ENCODE measurements at places on chromosomes 4 and X.

DNA sequence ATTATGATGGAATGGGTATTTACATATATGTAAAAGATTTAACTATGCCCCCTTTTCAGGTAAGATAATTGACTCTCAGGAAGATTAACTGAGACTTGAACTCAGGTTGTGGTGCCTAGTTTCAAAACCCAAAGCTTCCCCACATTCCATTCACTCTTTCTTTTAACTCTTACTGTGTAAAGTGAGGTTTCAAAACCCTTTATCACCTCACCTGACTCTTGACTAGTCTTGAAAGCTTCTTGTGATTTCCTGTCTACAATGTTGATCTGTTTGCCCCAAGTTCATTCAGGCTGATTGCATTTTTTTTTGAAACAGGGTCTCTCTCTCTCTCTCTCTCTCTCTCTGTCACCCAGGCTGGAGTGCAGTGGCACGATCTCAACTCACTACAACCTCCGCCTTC lies 40.5 kb upstream of the RAPGEF2 start:
- DNase-seq: no peak

- no peak for DNase-seq
These were observed 144.3 kb downstream of the RTL3 start for GRCh38 chrX:78514852-78515251.

DNA sequence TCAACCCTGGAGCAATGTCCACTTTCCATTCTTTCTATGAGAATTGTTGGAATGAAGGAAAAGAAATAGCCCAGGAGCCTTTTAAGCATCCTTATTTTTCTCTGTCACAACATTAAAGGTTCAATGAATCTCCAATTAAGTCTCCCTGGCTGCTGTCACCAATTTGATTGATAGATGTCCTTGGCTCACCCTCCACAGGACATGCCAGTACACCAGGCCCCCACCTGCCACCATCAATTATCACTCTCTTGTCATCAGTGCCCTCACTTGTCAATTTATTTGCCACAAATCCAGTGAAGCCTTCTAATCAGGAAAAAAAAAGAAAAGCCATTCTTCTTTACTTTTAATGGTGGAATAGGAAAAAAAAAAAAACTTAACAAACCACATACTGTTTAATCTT lies 453.6 kb downstream of the CENPC start:
- no peak for DNase-seq

DNA sequence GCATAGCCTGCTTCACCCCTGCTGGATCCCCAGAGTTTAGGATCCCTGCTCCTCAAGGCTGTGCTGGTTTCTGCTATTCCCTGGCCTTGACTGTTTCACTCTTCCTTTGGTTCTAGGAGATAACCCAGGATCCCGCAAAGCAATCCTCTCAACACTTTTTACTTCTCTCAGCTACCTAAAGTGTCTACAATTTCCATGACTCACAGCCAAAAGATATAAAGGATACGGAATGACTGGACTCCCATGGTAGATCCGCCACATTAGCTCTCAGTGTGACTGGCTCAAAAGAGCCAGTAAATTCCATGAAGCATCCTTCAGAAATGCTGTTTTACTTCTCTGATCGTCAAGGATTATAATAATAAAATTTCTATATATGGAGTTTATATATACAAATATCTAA lies 66.3 kb upstream of the TMEM164 start:
- no peak for DNase-seq

DNA sequence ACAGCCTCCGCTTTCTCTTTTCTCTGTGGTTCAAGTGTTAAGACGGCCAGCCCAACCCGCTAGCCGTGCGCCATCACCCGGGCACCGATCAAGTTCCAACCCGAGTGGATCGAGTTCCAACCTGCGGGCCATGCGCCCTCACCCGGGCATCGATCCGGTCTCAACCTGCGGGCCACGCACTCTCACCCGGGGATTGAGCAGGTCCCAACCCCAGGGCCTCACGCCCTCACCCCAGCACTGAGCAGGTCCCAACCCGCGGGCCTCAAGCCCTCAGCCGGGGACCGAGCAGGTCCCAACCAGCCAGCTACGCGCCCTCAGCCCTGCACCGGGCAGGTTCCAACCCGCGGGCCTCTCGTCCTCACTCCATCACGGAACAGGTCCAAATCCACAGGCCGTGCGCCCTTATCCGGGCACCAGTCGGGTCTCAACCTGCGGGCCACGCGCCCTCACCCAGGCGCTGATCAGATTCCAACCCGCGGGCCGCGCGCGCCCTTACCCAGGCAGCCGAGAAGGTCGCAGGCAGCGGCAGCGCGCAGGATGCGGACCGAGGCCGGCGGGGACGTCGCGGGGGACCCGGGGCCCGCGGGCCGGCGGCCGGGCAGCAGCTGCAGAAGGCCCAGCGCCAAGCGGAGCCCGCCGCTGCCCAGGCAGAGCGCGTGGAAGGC lies 443 bp downstream of the GPR143 start:
- DNase-seq: no peak

GRCh38 chr4:54745031-54745770 lies 87.4 kb downstream of the KIT start:
- DNase-seq: no peak

DNA sequence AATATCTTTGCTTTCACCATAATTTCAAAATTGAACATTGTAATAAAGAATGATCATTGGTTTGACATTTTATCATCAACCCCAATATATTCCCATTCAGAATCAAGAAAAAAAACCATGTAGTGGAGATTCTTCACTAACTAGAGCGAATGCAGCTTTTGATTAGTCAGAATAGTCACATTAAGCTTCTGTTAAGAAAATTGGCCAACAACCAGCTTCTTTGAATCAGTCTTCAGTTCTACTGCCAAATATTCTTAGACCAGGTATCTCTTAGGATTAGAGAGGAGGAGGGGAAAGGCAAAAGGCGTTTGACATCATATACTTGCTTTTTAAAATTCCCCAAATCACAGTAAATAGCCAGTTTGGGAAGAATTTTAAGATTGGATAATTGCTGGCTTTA lies 22.2 kb upstream of the TBC1D8B start:
- DNase-seq: no peak

DNA sequence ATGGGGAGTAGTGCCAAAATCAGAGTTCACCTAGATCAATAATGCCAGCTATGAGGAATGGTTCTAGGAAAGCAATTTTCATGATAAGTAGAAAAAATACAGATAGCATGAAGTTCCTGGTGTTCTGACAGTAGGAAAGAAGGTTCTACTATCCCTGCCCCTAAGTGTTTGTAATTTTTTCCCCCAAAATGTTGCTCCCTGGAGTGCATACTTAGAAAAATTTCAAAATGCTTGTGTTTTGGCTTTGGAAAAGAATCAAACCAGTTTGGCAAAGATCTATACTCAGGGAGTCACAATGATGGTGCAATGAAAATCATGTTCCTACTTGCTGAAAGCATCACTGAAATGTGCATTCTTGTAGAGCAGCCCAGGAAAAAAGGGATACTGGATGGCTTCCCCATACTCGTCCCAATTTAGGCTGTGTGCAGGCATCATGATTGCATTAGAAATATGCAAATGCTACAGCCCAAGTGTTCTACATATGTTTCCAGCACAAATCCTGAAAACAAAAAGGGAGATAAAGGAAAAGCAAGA lies 74.7 kb downstream of the LPAR4 start:
- DNase-seq: no peak

DNA sequence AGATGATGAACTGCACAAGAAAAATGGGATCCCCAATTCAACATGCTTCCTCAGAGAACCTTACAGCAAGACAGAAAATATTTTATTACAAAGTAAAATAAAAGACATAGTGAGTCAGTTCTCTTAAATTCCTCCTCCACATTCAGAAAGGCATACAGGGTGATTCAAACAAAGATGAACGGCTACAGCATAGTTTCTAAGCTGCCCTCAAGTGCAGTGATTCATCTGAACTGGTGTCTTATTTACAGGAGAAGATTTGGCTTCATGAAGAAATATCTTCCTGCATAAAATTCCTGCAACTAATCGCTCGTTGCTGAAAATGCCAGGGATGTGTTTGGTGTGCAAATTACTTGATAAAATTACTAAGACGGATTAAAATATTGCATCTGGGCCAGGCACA lies 103.6 kb downstream of the PRKX start:
- no peak for DNase-seq

GRCh38 chr4:55272589-55272988 lies 73.5 kb upstream of the SRD5A3 start:
- no peak for DNase-seq

DNA sequence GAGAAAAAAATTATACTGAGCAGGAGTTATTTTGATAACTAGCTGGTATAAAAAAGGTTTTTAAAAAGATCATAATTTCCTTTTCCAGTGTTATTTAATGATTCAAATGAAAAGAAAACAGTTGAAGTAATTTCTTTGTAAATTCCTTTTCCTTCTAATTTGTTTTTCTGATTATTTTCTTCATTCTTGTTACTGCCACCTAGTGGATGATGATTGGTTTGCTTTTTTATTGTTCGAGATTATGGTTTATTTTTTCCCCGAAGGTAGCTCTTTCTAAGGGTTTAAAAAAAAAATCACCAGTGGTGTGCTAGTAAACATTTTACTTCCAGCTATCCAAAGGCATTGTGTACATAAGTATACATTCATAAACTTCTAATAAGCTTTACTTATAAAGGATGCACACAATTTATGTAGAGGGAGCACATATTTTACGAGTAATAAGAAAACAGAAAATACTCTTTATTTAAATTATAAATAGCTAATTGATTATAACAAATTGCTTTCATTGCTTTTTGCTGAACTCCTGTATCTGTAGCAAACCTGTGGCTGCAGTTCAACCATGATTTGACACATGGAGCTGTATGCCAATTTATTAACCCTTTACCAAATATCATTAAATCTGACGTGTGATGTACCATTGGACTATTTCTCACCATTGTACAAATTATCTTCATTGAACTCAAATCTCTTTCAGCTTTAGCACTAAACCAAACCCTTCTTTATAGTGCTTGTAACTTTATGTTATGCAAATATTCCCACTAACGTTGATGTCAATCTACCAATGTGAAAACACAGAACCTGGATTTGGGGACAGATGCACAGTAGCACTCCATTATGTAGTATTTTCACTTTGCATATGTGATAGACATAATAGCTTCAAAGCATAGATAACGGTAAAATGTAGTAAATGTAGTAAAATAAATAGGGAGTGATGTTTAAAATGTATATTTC lies 97.8 kb upstream of the ANK2 start:
- DNase-seq: no peak

GRCh38 chrX:88425739-88426138 lies 321.3 kb upstream of the CPXCR1 start:
- DNase-seq: peak; percentile 4

GRCh38 chr4:86508436-86508835 lies 85.7 kb upstream of the PTPN13 start:
- no peak for DNase-seq

DNA sequence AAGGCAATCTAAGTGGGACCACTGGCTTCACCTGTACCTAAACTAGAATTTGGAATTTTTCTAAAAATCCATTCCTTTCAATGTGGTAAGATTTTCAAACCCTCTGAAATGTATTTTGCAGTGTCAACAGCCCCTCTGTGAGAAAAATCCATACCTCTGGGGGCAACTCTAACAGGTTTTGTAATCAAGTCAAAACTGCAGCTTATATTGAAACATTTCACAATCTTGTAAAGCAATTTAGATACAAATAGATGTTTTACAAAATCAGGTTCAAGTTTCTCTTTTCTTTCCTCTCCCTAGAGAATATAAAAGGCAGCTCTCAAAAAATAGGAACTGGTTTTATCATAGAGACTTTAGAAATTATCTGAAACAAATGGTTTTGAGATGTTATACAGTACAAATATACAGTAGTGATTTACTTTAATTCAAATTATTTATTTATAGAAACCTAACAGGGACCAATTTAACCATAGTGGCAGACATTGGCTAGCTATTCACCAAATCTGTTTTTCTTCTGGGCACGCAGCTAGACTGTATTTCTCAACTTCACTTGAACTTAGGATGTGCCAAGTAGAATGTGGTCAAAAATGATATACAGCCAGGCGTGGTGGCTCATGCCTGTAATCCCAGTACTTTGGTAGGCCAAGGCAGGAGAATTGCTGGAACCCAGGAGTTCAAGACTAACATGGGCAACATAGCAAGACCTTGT lies 36.3 kb upstream of the SPINK2 start:
- DNase-seq: no peak

DNA sequence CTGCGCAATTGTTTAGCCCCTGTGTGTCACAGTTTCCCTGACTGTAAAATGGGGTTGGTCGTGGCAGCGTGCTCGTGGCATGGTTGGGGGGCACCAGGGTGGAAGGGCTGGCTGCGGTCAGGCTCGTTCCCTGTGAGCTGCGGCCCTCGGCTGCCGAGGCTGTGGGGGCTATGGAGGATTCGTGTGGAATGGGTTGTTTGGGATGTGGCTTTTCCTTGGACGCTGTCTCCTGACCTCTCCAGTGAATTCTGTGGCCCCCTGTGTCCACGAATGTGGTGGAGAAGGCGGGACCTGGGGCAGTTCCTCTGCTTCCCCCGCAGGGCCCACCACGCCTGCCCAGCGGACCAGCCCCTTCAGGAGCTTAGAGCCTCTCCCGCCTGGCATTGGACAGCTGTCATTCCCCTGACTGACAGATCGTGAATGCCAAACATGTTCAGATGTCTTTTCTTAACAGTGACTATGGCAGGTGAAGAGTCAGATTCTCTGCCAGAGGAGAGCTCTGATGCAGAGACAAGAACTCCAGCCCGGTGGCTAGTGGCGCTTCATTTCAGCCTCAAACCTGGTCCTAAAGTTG lies 17.2 kb upstream of the HGFAC start:
- DNase-seq: no peak

GRCh38 chr4:17204908-17205307 lies 306.5 kb upstream of the LDB2 start:
- DNase-seq: no peak

DNA sequence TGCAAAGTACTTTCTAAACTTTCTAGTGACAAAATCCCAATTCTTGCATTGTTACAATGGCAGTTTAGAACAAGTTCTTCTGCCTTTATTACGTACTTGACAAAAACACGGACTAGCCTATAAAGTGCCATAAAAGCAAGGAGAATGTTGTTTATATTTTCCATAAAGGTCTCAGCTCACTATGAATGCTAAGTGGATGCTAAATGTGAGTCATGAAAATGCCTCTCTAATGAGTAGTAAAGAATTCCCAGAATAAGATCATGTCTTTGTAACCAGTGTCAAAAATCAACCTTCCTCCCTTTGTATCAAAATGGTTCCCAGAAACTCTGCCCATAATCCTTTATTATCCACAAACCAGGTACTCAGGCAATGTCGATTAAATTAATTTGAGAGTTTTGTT lies 539.8 kb upstream of the SLIT2 start:
- DNase-seq: no peak

DNA sequence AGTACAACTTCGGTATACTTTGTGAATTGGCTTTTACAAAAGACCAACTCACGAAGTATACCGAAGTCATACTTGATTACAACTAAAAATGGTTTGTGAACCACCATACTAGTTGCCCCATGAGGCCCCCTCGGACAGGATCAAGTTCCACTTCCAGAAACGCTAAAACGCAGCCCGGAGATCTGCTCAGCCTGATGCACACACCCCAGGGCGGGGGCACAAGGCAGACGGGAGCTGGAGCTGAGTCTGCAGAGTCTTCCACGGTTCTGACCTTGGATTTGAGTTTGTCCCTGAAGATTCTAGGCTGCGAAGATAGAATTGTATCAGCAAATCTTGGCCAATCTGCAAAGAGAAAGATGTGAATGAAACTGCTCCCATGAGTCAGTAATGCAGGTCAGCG lies 118.1 kb downstream of the SORCS2 start:
- no peak for DNase-seq

- no peak for DNase-seq
These were observed 401.4 kb upstream of the FAT1 start for GRCh38 chr4:187125062-187125461.

All from hippocampal formation (tissue), 2 donors.